ENCODE measurements at places on chromosomes 1 and 21.
A peak's percentile ranks its signal among the peaks of the same experiment; 100 is the strongest.

DNA sequence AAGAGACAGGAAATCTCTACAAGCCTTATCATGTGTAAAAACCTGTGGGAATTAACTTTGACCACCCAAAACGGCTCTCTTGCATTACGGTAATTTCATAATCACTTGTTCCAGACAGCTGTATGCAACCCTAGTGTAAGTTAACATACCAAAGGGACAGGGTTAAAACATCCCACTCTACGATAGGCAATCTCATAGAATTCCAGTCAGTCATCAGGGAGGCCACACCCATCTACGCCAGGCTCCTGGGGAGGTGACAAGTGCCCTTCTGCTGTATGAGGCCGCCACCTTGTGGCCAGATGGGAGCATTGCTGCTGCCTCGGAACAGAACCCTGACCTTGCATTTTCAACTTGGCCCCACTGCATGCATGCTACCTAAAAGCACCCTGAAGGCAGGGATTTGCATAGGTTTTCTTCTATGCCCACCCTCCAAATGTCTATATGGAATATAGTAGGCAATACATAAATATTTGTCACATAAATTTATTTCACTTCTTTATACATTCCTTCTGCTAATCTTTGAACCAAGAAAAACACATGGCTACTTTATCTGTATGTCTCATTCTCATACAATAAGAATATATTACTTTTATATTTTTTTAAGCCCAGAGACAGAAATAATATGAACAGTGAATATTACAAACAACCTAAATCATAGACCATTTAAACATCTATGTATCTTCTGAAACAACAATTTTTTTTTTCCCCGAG lies 12.6 kb downstream of the HSF2BP start:
- DNase-seq, result peak; percentile 92

- DNase-seq, result no peak
These were observed 366.0 kb downstream of the TTLL7 start for GRCh38 chr1:83632906-83633305.

DNA sequence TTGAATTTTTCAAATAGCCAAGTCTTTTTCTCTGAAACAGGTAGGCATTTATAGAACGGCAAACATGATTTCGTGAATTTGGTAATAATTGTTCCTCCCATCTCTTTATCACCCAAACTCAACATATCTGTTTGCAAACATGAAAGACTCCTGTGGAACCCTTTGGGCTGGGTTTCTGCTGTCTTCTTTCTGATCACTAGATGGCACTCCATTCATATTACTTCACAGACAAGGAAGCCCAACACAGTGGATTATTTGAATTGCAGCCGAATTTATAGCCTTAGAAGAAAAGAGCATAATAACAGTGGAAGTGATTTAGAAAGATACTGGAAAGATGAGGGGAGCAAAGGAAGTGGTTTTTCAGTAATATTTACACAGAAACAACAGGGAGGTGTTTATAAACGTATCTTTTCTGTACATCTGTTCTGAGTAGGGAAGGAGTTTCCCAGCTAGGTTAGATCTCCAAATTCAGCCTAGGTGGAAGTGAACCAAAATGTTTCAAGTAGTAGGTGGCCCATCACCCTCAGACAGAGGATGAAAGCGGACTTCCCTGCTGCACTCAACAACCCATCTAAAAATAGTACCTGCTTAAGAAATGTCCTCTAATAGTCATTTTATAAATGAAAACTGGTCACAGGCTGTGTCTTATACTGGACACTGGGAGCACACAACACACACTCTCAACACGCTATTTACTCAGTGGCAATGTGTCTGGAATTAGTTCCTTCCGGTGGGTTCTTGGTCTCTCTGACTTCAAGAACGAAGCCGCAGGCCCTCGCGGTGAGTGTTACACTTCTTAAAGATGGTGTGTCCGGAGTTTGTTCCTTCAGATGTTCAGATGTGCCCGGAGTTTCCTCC lies 67.6 kb downstream of the MAP3K21 start:
- DNase-seq, result peak; percentile 71

- no peak for DNase-seq
These were observed 5.4 kb downstream of the CYP4B1 start for GRCh38 chr1:46804027-46804889.

DNA sequence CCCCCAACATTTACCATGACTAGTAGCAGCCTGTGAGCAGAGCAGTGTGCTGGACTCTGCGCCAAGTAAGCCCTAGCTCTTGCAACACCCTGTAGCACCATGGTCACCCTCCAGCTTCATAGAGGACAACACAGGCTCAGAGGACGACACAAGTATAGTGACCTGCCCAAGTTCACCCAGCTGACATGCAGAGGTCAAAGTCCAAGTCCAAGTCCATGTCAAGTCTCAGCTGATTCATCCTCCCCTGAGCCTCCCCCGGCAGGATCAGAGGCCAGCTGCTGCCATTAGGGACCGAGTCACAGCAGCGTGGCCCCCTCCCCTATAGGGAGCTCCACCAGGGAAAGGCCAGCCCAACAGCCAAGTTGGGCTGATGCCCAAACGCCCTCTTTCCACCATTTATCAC lies 15.9 kb downstream of the SDC3 start:
- no peak for DNase-seq

- no peak for DNase-seq
These were observed 146.6 kb downstream of the TLR5 start for GRCh38 chr1:222996310-222996975.

GRCh38 chr1:209506101-209506500 lies 77.4 kb upstream of the CAMK1G start:
- DNase-seq, result no peak

GRCh38 chr1:210438928-210439841 lies 110.5 kb downstream of the HHAT start:
- peak; percentile 83 for DNase-seq

DNA sequence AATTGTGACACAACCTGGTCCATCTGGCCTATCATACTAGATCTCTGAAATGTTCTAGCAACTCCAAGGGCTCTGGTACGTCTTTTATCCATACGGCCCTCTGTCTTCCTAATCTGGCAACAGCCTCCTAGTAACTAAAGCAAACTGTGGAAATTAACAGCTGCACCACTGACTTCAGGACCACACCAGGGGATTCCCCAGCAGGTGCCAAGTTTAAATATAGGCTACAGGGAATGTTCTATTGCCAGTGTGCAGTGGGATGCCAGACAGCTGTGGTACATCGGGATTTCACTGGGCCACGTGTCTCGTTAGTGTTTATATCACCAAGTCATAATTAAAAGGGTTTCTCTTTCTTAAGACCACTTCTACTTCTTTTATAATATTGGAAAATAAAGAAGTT lies 94.3 kb downstream of the RGS2 start:
- no peak for DNase-seq

DNA sequence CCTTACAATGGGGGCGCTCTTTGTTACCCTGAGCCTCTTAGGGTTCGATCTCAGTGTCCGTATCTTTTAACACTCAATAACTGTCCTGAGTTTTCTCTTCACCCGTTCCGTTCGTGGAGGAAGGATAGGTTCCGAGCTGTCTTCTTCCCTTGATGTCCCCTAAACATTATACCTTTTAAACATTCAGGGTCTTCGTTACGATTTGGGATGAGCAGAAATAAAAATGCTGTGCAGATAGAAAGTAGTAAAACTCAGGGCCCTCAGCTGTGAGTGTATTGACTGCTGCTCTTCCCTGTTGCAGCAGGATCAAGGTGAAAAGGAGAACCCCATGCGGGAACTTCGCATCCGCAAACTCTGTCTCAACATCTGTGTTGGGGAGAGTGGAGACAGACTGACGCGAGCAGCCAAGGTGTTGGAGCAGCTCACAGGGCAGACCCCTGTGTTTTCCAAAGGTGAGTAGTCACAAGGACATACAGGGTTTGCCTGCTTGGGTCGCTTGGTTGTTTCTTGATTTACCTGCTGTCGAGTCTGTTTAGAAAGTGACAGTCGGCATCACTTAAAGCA lies 784 bp downstream of the RPL11 start:
- DNase-seq, result no peak

DNA sequence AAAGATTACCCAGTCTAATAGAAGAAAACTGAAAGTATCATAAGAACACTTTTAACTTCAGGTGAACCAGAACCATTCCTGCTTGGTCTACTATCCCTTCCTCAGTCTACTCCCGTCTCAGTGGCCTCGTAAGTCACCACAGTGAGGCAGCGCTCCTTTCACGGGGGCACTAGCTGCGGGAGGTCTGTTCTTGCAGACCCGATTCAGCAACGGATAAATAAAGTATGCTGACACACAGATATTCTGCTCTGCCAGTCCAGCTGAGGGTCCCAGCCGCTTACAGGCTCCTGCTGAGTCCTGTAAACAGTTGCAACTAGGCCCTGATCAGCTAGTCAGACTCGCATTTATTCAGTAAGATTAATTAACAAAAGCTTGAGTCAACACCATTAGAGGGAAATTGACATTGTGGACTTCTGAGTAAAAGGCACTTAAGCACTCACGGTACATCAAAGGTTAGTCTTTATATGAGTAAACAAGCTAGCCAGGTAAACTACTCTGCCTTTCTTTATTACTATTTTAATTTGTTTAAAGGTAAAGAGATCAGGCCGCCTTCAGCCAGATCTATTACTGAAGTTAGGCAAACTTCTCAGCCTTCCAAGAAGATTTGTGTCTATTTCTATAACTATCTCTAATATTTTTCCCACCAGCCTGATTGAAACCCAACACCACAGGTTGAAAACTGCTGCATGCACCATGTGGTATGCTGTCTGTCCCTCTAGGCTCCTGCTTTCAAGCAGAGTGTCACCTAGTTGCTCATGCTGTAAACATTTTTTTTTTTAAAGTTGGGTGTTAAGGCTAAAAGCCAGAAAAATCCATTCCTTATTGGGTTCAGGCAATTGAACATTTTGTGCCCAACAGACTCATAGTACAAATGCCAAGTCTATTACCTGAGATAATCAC lies 87.7 kb downstream of the INTS7 start:
- no peak for DNase-seq

DNA sequence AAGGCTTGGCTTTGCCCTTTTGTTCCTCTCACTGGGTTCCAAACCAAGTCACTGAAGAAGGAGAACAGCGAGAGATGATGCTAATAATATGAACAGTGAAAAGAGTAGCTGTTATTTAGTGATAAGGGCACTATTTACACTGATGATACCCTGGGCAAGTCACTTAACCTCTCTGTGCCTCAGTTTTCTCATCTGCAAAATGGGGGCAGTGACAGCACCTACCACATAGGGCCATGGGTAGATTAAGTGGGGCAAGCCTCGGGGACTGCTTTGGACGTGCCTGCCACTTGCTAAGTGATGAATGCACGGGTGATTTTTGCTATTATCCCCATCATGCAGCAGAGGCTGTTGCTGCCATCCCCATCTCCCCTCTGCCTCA lies 9.2 kb downstream of the ATP13A2 start:
- DNase-seq, result no peak

DNA sequence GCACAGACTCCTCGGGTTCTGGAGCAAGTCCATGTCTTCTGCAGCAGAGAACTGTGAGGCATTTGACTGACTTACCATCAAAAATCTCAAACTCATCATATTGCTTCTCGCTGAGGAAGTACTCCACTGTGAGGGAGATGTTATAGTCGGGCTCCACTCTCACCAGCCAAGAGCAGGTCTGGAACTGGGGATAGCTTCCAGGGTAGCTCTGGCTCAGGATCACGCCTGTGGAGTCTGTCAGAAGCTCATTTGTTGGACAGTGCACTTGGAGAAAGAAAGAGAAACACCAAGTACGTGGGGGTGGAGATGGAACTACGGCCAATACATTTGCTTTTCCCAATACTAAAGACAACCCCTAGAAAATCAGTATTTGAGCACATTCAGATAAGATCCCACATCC lies 111.1 kb downstream of the ZSCAN20 start:
- DNase-seq, result no peak

GRCh38 chr1:7636795-7637526 lies 134.1 kb upstream of the VAMP3 start:
- DNase-seq, result no peak

DNA sequence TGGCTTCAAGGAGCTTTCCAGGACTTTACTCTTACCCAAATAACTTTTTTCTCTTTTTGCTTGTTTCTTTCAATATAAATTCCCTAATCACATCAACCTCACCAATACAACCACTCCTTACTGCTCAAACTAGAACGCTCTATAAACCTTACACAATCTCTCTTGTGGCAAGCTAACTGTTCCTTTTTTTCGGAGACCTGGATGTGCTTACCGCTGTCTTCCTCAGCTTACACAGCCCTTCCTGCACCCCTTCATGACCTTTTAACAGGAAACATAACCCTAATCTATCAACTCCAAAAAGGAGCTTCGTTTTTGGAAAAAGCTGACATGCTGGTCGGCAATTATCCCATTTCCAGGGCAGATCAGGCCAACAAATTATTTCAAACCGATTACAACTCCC lies 24.1 kb upstream of the SLC2A5 start:
- DNase-seq, result no peak

- no peak for DNase-seq
These were observed 262.7 kb upstream of the RGS18 start for GRCh38 chr1:191895462-191896058.

GRCh38 chr1:86846164-86846647 lies 67.7 kb downstream of the SELENOF start:
- DNase-seq, result peak; percentile 60

DNA sequence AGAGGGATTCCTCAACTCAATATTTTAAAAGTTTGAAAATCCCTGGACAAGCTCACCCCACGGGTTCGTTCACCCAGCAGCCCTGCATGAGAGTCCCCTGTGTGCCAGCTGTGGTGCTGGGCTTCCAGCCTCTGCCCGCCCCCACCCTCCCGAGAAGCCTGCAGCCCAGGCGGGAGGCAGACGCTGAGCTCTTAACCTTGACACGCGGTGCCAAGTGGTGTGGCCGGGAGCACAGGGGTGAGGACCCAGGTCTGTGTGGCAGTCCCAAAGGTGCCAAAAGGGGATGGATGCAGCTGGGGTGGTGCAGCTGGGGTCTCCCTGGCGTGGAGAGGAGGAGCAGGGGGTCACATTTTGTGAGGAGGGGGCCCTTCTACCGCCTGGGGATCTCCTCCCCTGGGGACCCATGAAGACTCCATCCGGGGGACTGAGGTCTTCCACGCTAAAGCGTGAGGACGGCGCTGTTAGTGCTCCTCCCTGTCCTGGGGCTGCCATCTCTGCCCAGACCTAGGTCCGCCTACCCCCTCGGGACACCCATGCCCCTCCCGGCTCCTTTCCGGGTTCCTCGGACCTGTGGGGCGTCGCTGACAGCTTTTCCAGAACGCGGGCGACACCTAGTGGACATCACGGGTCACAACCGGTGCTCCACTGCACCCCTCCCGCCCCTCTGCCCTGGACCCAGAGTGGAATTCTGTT lies 12.9 kb downstream of the PLA2G2F start:
- peak; percentile 94 for DNase-seq

GRCh38 chr1:209710847-209711246 lies 6.2 kb downstream of the HSD11B1 start:
- DNase-seq, result no peak

DNA sequence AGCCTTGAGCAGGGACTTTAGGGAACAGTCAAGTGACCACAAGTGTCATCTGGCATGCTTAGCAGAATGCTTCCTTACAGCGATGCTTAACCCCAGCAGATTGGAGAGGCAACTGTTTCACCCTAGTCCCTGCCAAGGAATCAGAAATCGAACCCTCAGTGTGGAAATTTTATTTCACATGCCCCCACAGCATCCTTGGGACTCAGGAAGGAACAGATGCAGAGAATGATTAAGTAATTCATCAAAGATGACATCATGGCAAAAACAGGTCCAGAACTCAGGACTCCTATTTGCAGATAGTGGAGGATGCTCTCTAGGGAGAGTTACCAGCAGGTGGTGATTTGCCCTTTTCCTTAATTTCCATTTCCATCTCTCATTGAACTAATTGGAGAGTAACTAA lies 333.0 kb upstream of the KAZN start:
- DNase-seq, result no peak

GRCh38 chr1:46278807-46279206 lies 24.6 kb downstream of the LRRC41 start:
- DNase-seq, result no peak
